Lower lobe of right lung (tissue), 2 donors: ENCODE measurements at places on chromosomes 1 and 21.

DNA sequence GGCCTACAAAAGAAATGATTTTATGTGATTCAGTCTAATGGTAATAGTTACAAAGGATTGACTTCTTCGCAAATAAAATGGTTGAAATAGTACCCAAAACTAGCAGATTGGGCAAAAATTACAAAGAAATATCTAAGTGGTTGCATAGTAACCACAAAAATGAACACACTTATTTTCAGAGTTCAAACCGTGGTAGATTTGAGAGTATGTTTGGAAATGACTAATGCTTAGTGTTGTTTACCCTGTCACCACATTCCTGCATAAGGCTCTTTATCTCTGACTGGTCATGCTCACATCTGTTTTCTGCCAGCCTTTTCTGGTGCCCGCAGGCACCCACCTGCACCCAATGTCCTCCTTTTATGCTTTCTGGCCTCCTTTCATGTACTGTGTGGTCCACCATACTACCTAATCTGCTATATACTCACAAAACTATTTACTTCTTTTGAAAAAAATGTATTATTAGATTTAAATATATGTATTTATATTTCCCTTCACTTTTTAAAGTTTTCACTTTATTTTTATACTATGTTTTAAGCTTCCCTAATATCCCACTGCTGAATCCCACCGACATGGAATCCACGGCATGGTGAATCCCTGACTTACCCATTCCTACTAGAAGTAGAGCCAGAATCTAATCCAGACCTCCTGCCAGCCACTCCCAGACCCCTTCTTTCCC is 30.3 kb downstream of the PTPRC start:
- DNase-seq = no peak

- DNase-seq = no peak
Measured at GRCh38 chr21:25428537-25428936, 178.7 kb downstream of the MRPL39 start.

DNA sequence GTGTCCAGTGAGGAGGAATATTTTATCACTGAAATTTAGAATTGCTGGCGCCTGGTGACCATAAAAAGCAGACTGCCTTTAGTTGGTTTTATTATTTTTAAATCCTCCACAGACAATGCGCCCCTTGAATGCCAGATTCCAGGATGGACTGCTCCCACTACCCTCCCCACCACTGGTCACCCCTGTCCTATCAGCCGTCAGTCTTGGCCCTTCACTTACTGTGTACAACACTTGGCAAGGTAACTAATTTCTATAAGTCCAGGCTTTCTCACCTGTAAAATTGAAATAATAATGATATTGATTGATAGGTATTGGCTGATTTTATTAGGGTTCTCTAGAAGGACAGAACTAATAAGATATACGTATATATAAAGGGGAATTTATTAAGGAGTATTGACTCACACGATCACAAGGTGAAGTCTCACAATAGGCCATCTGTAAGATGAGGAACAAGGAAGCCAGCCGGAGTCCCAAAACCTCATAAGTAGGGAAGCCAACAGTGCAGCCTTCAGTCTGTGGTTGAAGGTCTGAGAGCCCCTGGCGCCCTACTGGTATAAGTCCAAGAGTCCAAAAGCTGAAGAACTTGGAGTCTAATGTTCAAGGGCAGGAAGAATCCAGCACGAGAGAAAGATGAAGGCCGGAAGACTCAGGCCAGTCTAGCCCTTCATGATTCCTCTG is 17.8 kb downstream of the RHEX start:
- no peak for DNase-seq

GRCh38 chr21:38869946-38870345 is 64.2 kb downstream of the ETS2 start:
- DNase-seq = no peak

- peak; percentile 88 for DNase-seq
Measured at GRCh38 chr1:29235955-29236711, at the start of gene PTPRU. Gene PTPRU (plus strand): TSS chr1:29236522. CDS start chr1:29236645, 123 bp downstream.

GRCh38 chr1:21567241-21568005 is 58.2 kb downstream of the ALPL start:
- DNase-seq = no peak

- DNase-seq = peak; percentile 75
Measured at GRCh38 chr1:156122519-156123355, 8.2 kb downstream of the LMNA start.

DNA sequence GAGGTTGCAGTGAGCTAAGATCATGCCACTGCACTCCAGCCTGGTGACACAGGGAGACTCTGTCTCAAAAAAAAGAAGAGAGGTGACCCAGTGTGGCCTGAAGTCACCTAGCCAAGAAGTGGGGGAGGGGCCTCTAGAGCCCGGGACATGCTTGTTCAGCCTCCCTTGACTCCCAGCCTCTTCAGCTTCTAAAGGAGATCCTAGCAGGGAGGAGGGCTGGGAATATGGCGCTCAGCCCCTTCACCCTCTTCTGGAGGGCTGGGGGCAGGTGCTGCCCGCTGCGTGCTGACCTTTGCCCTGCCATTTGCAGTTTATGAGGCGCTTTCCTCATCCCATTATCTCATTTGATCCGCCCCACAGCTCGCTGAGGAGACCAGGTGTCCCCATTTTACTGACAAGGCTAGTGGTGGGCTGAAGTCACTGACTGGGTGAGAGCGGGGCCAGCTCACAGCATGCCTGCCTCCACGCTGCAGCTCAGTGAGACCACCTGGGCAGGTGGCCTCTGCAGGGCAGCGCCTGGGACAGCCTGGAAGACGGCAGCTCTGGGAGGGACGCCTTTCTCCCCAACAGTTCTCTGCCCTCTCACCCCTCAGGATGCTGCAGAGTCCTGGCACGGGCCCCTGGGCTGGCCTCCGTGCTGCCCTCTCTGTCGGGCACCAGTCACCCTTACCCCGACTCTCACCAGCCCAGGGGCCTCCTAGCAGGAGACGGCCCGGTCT is 7.5 kb downstream of the ELF3 start:
- peak; percentile 74 for DNase-seq

- no peak for DNase-seq
Measured at GRCh38 chr1:76179219-76179698, 104.7 kb downstream of the ST6GALNAC3 start.

DNA sequence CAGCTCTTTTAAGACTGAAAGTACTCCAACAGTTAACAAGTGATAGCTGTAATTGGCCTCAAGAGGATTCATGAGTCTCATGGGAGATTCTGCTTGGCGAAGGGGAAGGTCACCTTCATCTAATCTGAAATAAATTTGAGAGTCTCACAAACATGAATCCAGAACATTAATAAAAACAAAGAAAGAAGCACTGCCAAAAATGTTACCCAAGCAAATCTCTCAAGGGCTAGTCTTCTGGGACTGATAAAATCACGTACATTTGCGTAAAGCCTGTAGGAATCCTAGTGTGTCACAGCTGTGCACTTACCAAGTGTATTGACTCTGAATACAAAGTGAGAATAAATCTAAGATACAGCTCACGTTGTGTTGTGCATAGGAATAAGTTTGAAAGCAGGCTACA is 21.2 kb upstream of the NUF2 start:
- no peak for DNase-seq

DNA sequence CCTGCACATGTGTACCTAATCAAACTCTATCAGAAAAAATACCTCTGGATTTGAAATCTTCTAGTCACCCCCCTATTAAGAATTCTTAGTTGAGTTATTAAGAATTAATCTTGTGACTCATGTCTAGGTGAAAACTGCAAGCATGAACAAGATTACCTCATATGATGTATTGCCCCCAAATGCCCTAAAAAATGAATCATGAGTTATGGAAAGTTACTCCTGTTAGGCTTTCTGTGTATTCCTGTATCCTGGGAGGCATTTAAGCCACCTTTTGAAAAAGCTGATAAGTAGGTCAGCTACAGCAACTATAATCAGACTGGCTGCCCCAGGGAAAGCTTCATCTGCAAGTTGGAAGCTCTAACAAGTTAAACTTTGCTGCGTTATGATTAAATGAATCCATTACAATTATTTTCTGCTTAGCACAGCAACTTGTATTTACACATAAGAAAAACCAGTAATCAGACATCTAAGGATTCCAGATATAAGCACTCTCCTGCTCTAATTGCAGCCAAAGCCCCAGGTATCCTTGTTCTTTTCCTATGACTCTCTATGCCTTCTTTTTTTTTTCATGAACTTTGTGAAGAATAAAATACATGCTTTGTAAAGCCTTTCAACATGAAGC is 147.7 kb downstream of the NTPCR start:
- DNase-seq = no peak

DNA sequence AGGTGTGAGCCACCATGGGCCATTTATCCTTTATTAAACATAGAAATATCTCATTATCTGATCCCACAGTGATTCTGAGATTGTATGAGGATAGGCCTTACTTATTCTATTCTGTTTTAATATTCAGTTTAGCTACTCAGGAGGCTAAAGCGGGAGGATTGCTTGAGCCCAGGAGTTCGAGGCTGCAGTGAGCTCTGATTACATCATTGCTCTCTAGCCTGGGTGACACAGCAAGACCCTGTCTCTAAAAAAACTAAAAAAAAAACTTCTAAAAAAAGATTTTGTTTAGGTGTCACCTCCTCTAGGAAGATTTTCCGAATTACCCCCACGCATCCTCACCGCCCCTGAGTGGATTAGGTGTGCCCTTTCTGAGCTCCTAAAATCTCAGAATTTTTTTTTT is 14.3 kb upstream of the HNRNPU start:
- DNase-seq = no peak

DNA sequence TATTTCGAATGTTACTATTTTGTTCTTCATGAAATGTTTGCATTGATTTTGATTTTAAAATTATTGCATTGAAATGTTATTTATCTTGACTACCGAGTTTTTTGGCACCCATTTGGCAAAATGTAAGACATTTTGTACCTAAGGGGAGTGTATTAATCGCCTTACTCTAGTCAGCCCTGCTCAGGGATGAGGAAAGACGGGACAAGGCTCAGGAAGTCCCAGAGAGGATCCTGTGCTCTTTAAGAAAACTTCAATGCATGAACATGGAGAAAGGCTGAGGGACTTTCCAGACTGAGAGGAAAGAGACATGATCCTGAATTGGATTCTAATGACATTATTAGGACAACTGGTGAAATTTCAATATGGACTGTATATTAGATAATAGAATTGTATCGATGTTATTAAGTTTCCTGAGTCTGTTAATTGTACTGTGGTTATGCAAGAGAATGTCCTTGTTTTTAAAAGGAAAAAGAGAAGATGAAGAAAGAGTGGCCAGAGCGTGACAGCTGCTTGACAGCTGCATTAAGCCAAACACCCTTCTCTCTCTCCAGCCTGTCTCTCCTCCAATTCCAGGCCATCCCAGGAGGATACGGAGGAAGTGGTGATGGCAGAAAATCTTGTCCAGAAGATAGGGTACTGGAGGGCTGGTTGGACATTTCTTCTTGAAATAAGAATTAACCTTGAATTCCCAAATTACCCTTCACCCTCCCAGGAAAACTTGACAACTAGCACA is 66.0 kb downstream of the PLEKHA6 start:
- no peak for DNase-seq

- DNase-seq = no peak
Measured at GRCh38 chr1:116506132-116507004, 64.5 kb downstream of the CD58 start.

DNA sequence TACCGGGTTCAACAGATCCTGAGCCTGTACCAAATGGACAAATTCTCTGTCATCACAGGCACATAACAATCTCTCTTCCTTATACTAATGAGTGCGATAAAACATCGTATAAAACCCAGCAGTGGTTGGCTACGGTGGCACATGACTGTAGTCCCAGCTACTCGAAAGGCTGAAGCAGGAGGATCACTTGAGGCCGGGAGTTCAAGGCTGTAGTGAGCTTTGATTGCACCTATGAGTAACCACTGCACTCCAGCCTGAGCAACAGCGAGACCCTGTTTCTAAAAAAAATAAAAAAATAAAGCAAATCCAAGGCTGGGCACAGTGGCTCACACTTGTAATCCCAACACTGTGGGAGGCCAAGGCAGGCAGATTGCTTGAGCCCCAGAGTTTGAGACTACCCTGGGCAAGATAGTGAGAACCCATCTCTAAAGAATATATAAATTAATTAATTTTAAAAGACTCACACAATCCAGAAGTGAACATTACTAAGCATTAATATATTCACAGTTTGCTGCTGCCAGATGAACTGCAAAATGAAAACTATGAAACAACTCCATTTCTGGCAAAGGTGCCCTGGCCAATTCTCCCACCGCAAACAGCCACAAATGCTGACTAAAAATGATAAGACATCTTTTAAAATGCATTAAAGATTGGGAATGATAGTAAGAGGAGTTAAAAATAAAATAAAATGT is 13.1 kb downstream of the ZBTB17 start:
- no peak for DNase-seq

- no peak for DNase-seq
Measured at GRCh38 chr1:36796106-36796590, 238.2 kb downstream of the GRIK3 start.

DNA sequence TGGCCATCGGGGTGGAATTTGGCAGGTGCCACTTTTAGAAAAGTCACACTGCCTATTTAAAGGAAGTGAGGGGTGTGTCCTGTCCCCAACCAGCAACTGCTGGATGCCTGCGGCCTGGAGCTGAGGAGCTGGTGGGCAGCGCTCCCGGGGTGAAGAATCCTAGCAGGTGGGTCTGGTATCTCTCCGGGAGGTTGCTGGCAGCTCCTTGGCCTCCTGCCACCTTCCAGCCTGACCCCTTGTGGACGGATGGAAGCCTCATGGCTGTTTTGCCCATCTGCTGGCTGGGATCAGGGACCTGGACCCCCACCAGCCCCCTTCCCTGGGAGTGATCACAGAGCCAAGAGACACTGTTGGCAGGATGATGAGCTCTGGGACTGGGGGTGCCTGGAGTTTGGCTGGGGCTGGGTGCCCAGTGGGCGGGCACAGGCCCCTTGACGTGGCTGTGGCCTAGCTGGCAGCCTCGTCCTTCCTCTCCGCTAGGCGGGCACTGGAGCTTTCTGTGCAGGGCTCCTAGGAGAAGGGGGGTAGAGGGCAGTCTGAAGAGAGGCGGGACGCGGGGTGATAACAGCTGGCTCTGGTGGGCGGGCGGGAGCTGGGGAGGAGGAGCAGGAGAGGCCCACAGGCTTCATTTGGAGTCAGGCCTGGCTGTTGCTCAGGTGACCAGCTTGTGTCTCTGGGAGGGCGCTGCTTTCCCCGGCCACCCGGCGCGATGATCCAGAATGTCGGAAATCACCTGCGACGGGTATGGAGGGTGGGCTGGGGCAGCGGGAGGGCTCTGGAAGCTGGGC is at the start of gene ACOT11:
ACOT11 (plus strand) TSS at position 628 of the 788 bp plus-strand sequence; CDS start at position 710, 82 bp downstream.
- peak; percentile 77 for DNase-seq

DNA sequence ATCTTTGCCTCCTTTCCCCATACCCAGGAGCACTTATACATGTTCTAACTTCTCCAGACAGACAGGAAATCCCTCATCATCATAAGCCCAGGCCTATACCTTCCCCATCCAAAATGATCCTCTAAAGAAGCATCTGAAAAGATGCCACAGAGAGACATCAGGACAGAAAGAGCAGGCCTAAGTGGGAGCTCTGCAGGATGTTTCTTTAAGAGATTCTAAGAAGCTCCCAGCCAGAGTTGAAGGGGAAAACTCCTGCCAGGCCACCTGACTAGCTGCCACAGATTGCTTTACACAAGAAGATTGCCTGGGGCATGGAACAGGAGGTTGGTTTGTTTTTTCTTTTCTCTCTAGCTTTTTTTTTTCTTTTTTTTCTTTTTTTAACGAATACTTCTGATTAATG is 275.8 kb downstream of the VAV3 start:
- no peak for DNase-seq

GRCh38 chr1:58895559-58896145 is 111.8 kb upstream of the JUN start:
- peak; percentile 57 for DNase-seq
